ENCODE measurements at places on chromosomes 5 and 9.

DNA sequence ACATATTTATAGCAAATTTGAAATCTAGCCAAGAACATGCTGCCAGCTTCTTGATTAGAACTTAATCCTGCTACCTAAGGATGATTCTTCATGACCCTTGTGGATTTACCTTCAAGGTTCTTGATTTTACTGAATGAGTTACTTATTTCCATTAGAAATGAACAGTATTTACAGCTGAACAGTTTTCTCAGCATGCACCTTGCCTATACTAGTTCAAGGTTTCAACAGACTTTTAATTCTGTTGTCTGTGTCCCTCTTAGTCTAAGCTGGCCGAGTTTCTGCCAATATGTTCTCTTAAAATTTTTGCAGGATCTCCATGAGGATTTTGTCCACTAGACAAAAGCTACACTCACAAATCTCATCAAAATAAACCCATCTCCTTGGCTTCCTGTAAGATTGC is 188.8 kb upstream of the ST8SIA4 start:
- DNase-seq: no peak

DNA sequence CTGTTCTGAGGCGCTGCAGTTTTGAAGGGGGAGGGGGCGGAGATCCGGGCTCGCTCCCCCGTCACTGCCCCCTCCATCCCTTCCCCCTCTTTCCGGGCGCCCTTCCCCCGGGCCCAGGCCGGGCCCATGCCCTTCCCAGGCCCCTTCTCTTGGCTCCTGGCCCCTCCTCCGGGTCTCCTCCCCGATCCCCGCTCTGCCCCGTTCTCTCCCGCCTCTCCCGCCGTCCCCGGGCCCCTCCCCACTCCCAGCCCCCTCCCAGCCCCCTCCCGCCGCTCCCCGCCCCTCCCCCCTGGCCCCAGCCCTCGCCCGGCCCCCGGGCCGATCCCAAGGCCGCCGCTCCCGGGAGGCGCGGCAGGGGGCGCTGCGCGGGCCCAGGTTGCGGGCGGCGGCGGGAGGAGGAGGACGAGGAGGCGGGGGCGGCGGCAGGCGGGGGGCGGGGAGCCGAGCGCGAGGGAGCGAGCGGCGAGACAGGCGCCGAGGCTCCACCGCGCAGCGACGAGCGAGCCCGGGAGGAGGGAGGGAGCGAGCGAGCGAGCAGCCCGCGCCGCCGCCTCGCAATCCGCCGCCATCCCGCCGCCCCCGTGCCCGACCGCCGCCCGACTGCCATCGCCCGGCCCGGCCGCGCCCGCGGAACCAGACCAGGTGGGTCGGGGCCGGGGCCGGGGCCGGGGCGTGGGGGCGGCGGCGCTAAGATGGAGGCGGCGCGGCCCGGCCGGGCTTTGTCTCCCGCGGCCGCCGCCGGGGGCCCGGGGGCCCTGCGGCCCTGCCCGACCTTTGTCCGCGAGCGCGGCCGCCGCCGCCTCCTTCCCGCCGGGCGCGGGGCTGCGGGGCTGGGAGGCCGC is at the start of gene PRRC2B:
Gene PRRC2B (plus strand): TSS at position 465 of the 842 bp plus-strand sequence. CDS start 36,059 bp downstream, outside the sequence.
- DNase-seq: peak; percentile 82

DNA sequence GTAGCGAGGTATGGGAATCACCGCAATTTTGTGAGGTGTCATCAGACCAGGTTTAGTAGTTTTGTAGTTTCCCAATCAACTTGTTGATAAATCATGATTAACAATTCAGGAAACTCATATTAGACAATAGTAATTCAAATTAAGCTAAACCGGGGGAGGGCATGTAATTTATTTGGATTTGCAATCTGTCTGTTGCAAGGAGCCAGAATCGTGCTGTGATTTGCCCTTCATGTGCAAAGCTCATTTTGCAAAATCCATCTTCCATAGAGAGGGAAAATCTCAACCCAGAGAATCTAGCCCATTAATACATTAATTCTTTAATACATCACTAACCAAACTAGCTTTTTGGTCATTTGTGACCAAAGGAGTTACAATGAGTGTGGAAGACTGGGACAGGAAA is 164.7 kb upstream of the TRPM3 start:
- DNase-seq: no peak

DNA sequence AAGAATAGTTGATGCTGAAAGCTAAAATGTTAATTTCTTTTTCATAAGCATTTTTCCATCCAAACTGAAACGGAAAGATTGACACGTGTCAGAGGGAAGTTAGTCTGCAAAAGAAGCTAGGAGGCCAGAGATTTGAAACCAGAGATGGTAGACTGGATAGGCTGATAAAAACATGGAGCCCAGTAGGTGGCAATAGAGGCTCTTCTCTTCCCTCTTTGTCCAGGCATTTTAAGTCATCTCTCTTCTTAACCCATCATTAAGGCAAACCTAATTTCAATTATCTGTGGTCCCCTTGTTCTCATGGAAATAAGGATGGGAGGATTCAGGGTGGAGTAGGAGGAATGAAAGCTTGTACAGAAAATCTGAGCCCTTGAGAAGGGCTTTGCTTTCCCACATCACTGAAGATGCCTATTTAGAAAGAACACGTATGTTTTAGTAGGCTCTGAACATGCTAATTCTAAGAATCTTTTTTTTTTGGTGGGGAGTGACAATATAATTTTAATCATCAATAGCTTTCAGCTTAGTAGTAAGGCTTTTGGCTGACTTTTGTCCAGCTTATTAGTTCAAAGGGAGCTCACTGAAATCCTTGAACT is 66.6 kb downstream of the ZNF474 start:
- no peak for DNase-seq

GRCh38 chr9:5375790-5376477 is 36.3 kb upstream of the RLN1 start:
- DNase-seq: no peak

GRCh38 chr5:126875303-126875785 is 98.4 kb downstream of the LMNB1 start:
- DNase-seq: no peak

GRCh38 chr9:87512311-87512710 is 14.6 kb downstream of the DAPK1 start:
- DNase-seq: no peak
